ENCODE measurements at places on chromosomes 12 and 14. TPM values are rescaled to one million over a fixed set of nuclear protein-coding genes. Genes with fewer than 3 reads are reported as not detected.

Gene C14orf39
- not detected for total RNA-seq

Gene MARK3
- 147 TPM for total RNA-seq

Gene PTHLH
- total RNA-seq = not detected

Gene OR4E2
- total RNA-seq = not detected

Gene HAL
- total RNA-seq = 0.57 TPM

Gene NPFF
- not detected for total RNA-seq

Gene DPF3
- 2.0 TPM for total RNA-seq

Gene ACAD10
- 27.6 TPM for total RNA-seq

Gene RBMS2
- total RNA-seq = 3.1 TPM

Gene DLK1
- total RNA-seq = not detected

Gene USP44
- total RNA-seq = 1.4 TPM

Gene BEGAIN
- 1.3 TPM for total RNA-seq

Data from CD4-positive, CD25-positive, alpha-beta regulatory T cell (primary cell).